Stimulated activated CD4-positive, alpha-beta T cell treated with anti-CD3 and anti-CD28 coated beads, Interleukin-4, amount 100 ng/mL, for 4 hours (primary cell): ENCODE measurements at places on chromosomes 3 and 15.
A peak's percentile ranks its signal among the peaks of the same experiment; 100 is the strongest.

GRCh38 chr3:178479860-178480259 is 56.4 kb upstream of the KCNMB2 start:
- DNase-seq = no peak

- DNase-seq = no peak
These were observed 143.2 kb downstream of the TUSC7 start for GRCh38 chr3:116852803-116853202.

DNA sequence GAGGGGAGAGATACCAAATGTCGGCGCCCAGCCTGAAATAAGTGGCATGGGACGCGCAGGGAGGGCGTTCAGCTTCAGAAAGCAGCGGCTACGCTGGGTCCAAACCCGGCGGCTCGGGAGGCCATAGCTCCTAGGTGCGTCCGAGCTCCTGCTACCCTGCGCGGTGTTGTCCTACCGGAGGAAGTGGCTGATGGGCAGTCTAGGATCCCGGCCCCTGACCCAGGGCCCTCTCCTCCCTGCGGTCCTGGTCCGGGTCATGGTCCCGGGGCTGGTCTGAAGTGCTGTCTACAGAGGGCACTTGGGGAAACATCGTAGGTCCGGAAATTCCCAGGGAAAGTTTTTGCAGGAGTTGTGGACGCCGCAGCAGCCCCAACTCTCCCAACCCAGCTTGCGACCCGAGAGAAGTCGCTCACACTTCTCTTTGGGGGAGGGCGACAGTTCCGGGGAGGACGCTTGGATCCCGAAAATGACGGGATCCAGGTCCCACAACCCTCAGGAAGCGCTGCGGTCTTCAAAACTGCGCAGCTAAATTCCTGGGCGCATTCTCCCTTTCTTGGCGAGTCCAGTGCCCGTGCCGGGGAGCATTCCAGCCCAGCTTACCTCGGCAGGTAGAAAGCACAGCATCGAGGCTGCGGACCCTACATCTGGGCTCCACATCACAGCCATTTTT is 9.1 kb upstream of the FOXB1 start:
- DNase-seq = no peak

- no peak for DNase-seq
These were observed 67.5 kb upstream of the TJP1 start for GRCh38 chr15:29889542-29890329.

DNA sequence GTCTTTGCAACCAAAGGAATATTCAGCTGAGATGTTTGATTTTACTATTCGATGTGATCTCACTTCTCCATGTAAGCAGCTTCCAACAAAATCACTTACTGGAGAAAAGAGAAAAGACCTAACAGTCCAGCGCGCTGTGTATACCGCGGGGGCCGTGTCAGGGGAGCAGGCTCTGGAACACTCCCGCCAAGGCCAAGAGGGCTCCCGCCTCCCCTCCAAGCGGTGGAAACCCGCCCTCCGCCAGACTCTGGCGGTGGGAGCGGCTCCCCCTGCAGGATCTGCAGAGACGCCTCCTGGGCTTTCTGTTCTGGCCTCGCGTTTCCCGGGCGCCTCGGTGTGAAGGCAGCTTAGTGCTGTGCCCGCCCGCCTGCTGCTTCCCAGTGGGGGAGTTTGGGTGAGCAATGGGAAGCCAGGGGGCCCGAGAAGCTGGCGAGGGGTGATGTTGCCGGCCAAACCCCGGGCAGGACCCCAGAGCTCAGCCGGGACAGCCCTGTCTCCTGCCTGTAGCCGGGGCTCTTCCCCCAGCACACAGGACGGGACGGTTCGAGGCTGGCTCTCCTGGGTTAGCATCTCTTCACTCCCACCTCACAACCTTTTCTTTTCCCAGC is 36.3 kb downstream of the CHST14 start:
- DNase-seq = peak; percentile 64

- no peak for DNase-seq
These were observed 157.3 kb downstream of the ADAMTS9 start for GRCh38 chr3:64530434-64531049.
